ENCODE measurements at places on chromosomes 1 and 21.

DNA sequence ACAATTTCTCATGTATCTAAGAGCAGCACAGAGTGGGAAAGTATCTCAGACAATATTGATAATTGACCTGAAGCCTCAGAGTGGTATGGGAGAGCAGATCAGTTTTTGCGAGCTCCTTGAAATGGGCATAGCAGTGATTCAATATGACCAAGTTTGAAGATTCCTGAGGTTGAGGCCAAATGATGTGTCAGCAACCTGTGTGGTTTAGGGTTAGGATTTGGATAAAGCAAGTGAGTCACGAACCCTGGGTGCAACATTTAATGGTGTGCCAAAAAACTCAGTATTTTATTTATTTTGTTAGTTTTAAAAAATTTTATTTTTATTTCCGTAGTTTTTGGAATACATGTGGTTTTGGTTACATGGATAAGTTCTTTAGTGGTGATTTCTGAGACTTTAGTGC lies 92.5 kb upstream of the C21orf91 start:
- no peak for DNase-seq

- DNase-seq: no peak
Measured at GRCh38 chr1:197806718-197807117, 31.4 kb upstream of the DENND1B start.

DNA sequence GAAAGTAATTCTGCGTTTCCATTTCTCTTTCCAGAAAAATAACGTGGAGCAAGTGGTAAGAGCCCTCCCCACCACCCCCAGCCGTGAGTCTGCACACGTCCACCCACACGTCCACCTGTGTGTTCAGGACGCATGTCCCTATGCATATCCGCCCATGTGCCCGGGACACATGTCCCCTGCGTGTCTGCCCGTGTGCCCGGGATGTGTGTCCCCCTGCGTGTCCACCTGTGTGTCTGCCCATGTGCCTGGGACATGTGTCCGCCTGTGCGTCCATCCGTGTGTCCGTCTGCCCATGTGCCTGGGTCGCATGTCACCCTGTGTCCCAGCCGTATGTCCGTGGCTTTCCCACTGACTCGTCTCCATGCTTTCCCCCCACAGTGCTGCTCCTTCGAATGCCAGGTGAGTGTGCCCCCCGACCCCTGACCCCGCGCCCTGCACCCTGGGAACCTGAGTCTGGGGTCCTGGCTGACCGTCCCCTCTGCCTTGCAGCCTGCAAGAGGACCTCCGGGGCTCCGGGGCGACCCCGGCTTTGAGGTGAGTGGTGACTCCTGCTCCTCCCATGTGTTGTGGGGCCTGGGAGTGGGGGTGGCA lies 5.6 kb downstream of the COL6A1 start:
- DNase-seq: no peak

- DNase-seq: no peak
Measured at GRCh38 chr1:49306507-49307070, 529.9 kb upstream of the BEND5 start.

DNA sequence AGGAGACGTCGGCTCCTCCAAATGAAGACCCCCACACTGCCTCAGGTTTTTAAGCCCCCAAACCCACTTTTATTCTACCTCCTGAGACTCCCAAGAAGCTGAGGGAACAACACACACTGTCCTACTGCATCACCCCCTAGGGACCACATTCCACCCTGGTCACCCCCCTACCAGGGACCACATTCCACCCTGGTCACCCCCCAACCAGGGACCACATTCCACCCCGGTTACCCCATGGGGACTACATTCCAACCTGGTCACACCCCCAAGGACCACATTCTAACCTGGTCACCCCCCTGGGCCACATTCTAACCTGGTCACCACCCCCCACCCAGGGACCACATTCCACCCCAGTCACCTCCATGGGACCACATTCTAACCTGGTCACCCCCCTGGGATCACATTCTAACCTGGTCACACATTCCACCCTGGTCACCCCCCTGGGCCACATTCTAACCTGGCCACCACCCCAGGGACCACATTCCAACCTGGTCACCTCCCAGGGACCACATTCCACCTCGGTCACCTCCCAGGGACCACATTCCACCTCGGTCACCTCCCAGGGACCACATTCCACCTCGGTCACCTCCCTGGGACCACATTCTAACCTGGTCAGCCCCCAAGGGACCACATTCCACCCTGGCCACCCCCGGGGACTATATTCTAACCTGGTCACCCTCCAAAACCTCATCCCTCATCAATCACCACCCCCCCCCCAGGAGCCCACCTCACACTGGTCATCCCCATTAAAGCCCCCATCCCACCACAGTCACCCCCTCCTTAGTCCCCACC lies 587.6 kb downstream of the NPHP4 start:
- DNase-seq: no peak

DNA sequence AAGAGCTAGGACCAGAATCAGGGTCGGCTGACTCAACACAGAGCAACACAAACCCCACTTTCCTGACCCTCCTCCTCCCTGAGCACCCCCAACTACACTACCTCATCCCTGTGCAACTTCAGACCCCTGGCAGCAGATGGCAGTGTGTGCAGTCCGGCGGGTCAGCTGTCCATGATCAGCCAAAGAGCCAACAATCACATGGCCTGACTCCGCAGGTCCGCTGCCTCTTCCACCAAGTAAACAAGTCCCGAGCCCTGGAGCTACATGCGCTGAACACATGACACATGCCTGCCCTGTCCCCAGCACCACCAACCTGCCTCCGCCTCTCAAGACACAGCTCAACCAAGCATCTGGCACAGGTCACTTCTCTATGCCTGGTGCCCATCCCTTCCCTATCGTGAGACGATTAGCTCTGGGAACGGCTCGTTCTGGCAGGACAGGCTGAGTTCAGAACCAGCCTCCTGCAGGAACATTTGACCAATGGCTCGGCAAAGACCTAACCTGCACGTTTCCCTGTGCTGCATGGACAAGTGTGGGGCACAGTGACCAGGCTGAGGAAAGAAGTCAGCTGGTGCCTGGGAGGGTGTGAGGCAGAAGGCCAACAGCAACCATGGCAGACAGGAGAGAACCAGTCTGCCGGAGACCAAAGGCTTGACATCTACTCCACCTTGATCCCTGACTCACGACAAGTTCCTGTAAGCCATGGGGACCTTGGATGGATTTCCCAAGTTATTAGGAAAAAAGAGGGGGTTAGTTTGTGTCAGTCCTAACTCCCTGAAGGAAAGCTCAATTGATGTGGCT lies 60.3 kb downstream of the CD46 start:
- no peak for DNase-seq

GRCh38 chr1:165849353-165850133 lies 22.1 kb downstream of the UCK2 start:
- DNase-seq: no peak

DNA sequence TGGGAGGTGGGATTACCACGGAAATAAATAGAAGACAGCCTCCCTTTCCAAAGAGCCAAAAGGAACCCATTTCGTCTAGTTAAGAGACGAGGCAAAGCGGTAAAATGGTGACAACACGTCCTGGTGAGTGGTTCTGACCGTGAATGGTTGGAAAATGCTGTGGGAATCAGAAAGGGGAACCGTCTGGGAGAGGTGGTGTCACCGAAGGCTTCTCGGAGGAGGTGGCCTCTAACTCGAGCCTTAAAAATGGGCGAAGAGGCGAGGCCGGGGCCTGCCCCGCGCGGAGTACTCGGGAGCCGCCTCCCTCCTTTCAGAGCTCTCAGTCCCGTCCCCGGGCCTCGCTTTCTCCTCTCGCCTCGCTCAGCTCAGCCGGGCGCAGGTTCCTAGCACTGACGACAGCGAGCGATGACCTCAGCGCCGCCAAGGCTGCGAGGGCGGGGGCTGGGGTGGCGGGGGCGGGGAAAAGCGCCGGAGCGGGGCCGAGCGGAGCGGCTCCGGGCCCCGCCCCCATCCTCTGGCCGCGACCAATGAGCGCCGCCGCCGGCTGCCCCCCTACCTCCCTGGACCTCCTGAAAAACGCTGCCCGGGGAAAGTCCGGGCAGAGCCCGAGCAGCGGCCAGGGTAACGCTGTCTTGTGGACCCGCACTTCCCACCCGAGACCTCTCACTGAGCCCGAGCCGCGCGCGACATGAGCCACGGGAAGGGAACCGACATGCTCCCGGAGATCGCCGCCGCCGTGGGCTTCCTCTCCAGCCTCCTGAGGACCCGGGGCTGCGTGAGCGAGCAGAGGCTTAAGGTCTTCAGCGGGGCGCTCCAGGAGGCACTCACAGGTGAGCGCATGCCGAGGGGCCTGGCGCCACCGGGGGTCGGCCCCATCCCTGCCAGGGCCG lies at the start of gene BTG2:
TSS of gene BTG2 (plus strand) at position 601 of the 890 bp plus-strand sequence. CDS start at position 689, 88 bp downstream.
- peak; percentile 86 for DNase-seq

GRCh38 chr1:218025454-218025853 lies 259.6 kb upstream of the RRP15 start:
- DNase-seq: peak; percentile 77

DNA sequence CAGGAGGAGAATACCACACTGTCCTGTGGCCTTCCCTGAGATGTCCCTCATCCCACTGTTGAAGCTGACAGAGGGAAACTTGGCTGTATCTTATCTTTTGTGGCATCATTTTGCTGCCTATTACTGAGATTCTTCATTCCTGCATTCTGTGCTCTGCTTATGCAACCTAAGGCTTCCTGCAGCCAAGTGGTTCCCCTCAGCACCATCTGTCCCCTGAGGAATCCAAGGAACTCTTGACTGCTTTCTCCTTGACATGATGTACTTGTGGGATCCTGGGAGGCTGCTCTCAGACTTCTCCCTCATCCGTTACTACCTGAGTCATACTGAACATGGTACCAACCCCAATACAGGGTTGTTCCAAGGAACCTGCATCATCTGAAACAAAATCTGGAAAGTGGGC lies 21.1 kb upstream of the RIMKLA start:
- no peak for DNase-seq

DNA sequence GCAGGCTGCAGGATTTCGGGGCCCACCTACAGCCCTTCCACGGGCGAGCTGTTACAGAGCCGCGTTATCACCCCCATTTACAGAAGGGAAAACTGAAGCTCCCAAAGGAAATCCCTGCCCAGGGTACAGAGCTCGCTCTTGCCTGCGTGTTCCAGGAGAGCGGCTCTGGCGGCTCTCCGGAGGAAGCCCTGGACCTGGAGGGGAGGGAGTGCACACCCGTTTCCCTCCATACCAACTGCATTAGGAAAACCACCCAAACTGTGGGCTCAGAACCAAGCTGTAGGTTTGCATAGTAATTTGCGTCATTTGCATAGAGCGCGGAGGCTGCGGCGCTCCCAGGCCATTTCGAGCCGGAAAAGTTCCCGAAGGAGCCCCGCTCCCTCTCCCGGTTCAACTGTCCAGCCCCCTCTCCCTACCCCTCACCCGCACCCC lies 24.7 kb upstream of the ADGRB2 start:
- peak; percentile 77 for DNase-seq

GRCh38 chr1:26862781-26863684 lies at the start of gene SFN:
Gene SFN, plus strand, starts transcription at chr1:26863149. Its CDS starts 64 bp downstream, at chr1:26863213.
- DNase-seq: no peak

DNA sequence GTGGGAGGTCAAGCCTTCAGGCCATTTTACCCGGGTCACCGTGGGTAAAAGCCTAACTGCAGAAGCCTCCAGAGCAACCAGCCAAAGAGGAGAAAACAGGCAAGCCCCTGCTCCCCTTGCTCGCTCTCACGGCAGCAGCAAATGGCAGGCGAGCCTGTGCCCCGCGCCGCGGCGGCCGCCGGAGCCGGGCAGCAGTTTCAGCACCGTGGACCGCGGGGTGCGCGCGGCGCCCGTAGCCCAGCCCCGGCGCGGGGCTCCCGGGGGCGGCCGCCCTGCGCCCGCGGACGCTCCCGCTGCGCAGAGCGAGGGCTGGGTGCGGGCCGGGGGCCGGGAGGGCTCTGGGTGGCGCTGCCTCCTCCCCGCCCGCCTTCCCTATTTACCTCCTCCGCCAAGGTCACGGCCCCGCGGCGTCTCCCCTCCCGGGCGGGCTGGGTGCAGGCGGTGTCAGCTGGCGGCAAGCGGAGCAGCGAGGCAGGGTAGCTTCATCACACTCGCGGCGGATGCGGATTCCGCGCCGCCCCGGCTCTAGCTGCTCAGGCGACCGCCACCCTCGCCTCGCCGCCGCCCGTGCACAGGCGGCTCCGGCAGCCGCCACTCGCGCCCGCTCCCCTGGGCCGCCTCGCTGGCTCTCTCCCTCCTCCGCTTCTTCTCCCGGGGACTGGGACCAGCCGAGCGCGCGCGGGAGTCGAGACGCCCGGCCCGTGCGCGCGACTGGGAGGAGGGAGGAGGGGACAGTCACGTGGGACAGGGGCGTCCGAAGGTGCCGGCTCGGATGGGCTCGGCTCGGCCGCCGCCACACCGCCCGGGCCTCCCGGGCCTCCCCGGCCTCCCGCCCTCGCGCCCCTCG lies at the start of gene RGS7:
TSS of gene RGS7 (minus strand) at position 687 of the 847 bp plus-strand sequence.
- peak; percentile 77 for DNase-seq

DNA sequence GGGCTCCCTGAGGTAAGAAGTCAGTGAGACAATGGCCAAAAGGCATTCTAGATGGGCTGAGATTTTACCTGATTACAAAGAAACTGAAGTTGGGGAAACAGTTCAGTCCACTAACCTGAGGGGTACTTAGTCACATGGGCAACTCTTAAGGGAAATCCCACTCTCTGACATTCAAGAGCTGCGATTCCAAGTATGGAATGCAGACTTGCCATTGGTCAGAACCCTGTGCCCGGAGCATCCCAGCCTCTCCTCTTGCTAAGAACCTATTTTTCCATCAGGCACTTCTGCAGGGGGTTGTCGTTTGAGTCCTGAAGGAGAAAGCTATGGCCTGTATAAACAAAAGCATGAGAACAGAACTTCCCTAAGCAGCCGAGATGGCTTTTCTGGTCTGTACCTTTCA lies 434.9 kb upstream of the DAB1 start:
- no peak for DNase-seq

- peak; percentile 74 for DNase-seq
Measured at GRCh38 chr1:70043804-70044203, 161.6 kb downstream of the LRRC40 start.
